ENCODE measurements at places on chromosomes 13 and 19.

- no peak for DNase-seq
These were observed 185.2 kb upstream of the IRS2 start for GRCh38 chr13:109971456-109972090.

GRCh38 chr13:33690354-33690753 is 127.6 kb upstream of the RFC3 start:
- no peak for DNase-seq

- no peak for DNase-seq
These were observed 481.9 kb downstream of the GPC6 start for GRCh38 chr13:93708308-93709075.

DNA sequence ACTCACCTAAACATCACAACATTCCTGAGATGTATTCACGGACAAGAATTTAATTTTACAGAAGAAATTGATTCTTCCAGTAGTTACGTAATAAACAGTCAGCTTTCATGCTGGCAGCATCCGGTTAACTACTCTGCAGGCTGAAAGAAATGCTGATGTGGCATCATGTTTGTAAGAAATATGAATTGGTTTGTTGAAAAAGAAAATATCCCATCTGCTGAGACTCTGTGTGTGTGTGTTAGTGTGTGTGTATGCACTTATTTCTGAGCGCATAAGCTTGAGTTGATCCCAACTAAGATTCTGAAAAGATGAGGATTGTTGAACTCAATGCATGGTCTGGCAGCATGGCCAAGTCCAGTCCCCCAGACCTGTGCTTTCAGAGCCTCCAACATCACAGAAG is 74.3 kb upstream of the FAM216B start:
- DNase-seq = no peak

DNA sequence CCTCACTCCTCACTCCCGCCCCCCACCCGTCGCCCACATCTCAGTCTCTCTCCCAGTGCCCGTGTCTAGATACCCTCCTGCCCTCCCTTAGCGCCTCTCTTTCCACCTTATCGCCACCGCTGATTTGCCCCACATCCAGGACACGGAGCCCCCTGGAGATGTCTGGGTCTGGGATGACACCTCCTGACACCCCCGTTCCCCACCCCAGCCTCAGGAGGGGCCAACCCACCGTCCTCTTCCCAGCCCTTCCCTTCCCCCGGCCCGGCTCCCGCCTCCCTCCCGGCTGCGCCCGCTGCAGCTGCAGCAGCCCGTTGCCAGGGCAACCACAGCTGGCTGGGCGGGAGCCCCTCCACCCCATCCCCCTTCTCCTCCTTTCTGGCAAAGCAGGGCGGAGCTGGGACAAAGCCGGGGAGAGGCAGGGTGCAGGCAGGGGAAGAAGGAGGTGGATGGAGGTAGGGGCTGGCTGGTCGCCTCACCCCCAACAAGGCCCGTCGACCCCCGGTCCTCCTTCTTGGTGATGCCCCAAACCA is 13.5 kb downstream of the DPF1 start:
- no peak for DNase-seq
